Activated T-cell treated with anti-CD3 and anti-CD28 coated beads for 4 hours (primary cell): ENCODE measurements at places on chromosomes 7 and 10.

DNA sequence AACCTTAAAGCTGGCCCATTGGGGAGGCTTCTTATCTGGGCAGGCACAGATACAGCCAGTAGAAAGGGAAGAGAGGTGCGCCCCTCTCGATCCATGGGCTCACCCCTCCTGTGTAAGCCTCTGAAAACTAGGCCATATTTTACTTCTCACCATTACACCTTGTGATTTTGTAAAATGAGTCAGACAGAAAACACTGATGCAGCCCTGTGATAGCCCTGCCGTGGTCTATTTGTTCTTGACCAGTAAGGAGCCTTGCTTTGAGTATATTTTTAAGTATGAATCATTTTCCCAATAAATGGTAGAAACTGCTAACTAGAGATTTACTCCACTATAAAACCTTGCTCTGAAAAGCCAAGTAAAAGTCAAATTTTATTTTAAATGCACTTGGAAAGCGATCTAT, 329.8 kb upstream of the MBL2 start:
- no peak for DNase-seq

DNA sequence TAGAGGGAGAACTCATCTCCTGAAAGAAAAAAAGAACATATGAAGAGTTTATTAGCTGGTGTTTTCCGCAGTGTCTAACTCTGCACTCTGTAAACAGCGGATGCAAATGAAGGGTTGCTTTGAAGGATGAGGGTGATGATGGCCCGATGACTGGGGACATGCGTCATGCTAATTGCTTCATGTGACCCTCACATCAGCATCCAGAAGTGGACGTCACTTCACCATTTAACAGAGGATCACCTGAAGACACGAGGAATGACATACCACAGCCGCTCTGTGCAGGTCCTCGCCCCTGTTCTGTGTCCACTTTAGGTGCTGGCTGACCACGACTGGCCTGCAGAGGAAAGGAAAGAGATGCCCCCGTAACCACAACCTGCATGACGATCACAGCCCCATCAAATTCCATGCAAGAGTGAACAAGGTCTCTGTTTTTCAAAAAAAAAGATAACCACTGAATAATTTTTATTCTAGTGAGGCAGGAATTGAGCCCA, 82.9 kb downstream of the KLF6 start:
- no peak for DNase-seq

- no peak for DNase-seq
These were observed 99.6 kb upstream of the NPS start for GRCh38 chr10:127449490-127449889.

DNA sequence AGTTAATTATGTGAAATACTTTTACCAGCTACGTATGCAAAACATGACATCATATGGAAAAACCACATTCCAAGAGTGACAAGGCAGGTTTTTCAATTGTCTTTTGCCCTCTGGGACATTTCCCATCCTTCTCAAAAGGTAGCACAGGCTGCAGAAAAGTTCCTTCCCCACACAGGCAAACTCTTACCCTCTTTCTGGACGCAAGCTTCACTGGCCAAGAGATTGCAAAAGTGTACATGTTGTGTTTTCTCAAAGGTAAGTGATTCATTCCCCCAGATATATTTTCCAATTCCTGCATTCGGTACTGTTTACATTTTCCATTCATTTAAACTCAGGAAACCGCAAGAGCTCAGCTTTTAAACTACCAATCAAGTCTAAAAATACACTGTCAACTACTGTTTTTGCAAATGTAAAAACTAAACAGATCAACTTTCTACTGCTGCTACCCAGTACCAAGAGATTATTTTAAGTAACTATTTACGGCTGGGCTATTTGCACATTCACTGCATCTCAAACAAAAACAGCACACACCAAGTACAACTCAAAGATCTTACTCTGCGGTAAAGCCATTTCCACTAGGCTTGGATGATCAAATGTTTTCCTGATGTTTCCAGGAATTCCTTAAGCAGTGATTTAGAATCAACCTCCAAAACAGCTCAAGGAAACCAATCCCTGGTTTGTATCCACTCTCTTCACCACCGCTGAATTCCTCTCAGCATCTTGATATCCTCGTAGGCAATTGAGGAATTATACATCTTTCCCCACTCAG, 233.6 kb upstream of the CCDC6 start:
- DNase-seq: no peak

DNA sequence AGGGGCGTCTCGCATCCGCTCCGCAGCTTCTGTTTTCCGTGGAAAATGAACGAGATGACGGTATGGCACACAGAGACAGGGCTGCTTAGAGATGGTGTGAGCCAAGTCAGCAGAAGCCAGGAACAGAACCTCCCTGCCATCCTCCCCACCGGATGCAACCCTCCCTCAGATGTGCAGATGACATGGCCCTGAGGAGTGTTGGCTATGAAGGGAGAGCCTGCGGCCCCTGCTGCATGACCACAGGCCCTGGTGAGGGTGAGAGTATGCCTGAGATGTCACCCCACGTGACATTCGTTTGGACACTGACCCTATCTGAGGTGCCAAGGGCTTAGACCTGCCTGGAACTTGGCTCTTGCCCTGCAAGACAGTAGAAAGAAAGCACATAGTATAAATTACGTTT, 29.4 kb downstream of the WIPF3 start:
- DNase-seq: no peak

- DNase-seq: no peak
These were observed 2.0 kb upstream of the HOGA1 start for GRCh38 chr10:97582169-97582568.

GRCh38 chr10:100729862-100730724, 15.3 kb upstream of the PAX2 start:
- no peak for DNase-seq

- DNase-seq: no peak
These were observed 8.0 kb downstream of the EVX1 start for GRCh38 chr7:27250557-27251070.

GRCh38 chr7:112080441-112080840, 125.8 kb downstream of the DOCK4 start:
- no peak for DNase-seq

GRCh38 chr10:102982296-102982695, 64.2 kb downstream of the CNNM2 start:
- DNase-seq: no peak

GRCh38 chr7:141550386-141551093, 670 bp upstream of the AGK start:
- DNase-seq: no peak

DNA sequence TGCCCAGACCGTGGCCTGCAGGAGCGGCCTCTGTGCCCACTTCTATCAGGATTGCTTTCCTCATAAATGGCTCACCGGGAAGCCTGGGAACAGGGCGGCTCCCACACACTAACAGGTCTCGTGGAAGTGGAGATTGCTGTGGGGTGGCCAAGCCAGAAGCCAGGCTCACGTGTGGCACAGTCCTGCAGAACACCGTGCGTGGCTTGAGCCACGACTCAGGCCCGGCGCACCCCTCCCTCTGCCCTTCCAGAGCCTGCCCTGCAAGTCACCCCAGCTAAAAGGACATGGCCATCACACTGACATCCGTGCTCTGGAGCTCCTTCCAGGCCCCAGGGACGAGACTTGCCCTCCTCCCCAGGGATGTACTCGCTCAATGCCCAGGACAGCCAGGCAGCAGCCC, 7.0 kb downstream of the GPER1 start:
- DNase-seq: no peak

GRCh38 chr7:151925446-151926335, 30.6 kb upstream of the GALNTL5 start:
- DNase-seq: no peak

GRCh38 chr7:31254926-31255325, 85.6 kb downstream of the NEUROD6 start:
- DNase-seq: no peak

GRCh38 chr7:100830396-100830795, 3.1 kb upstream of the EPHB4 start:
- DNase-seq: no peak

GRCh38 chr10:90745565-90745964, 112.3 kb downstream of the HTR7 start:
- DNase-seq: no peak

GRCh38 chr10:16674147-16674703, 143.0 kb downstream of the RSU1 start:
- DNase-seq: no peak

DNA sequence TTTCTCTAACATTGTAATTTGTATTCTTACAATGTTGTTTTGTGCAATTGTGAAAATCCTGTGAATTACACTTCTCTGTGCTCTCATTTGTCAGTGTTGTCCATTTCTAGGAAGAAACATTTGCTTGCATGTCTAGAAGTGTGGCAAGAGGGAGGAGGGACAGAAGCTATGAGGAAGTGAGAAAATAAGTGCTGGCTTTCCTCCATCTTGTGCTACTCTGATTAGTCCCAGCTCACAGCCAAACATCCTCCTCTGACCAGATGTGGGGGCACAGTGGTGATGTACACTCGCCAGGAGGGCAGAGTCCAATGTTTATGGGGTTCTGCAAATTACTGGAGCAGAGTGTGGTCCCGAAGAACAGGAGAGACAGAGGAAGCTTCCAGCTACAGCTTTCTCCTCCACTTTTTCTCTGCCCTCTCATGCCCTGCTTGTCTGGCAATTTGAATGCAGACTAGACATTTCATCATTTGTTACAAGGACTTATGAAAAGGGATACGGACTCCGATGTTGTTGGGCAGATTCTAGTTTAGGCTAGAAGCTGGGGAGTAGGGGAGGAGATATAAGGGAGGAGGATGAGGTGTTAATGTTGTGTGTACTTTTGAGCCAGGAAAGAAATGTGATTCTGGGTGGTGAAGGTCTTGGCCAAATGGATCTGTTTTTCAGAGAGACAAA, 131.0 kb upstream of the C1GALT1 start:
- no peak for DNase-seq

DNA sequence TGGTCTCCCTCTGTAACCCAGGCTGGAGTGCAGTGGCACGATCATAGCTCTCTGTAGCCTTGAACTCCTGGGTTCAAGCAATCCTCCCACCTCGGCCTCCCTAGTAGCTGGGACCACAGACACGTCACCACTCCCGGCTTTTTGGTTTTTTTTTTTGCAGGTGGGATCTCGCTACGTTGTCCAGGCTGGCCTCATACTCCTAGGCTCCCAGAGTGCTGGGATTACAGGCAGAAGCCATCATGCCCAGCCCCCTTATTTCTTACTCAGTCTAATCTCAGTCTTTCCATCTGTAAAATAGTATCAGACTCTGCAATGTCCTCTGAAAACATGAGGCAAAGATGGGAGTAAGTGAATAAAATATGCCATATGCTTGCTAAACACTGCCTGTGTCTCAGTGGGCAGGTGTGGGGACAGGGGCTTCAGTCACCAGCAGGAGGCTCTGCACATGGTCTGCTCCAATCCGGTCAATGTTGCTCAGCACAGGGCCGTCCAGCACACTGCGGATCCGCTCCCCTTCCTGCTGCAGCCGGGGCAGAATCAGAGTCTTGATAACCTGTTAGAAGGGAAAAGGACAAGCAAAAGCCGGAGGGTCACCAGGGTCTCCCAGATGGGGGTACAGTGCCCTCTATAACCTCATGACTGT, 8.2 kb downstream of the AP4M1 start:
- no peak for DNase-seq

DNA sequence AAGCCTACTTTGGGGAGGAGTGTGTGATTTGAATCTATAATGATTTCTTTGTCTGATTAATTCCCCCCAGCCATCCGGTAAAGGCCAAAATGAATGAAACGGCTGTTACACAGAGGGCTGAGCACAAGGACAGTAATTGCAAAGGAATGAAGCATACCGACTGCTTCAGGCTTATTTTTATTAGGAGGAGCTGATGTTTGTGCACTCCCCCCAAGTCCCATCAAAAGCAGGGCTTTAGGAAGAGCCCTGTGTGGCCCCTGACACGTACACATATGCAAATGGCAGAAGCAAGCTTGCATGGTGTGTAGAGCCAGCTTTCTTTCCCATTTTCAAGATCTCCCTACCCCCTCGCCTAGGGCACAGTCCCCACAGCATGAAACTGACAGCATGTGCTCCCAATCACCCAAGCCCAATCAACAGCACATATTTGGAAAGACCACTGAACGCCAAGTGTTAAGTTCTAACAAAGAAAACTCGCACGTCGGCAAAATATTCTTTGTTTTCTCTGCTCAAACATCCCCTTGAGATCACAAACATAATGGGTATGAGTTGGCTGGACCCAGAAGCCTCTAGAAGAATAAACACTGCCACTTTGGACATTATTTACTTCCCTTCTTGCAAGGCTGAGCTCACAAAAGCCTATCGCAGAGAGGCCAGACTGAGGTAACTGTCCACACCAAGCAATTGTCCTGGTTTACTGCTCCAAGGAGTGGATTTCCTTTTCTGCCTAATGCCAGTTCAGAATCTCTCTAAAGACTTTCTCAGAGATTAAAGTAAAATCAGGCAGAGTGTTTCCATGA, 143.0 kb downstream of the CUBN start:
- no peak for DNase-seq

GRCh38 chr7:46229409-46229808, 308.3 kb upstream of the IGFBP3 start:
- no peak for DNase-seq

GRCh38 chr10:109978481-109978880, 29.3 kb upstream of the ADD3 start:
- DNase-seq: peak; percentile 64

- DNase-seq: no peak
These were observed 175.4 kb downstream of the GRID1 start for GRCh38 chr10:86191166-86191565.

DNA sequence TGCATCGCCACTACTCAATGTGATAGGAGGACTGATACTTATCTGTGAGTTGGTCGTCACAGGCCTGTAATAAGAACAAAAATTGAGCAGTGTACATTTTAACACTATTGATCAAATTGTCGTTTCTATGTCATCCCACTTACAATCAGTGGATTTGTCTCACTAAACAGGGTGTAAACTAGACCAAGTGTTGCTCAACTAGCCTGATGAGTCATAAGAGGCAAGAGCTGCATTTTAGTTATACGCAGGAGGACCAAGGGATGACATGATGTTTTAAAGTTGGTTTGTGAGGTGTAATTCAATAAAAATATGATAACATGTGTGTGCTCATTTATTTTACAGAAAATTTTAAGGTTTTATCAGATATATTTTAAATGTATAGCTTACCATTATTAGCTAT, 1239.2 kb downstream of the REEP3 start:
- no peak for DNase-seq

- DNase-seq: no peak
These were observed 287.5 kb downstream of the GRID1 start for GRCh38 chr10:86079088-86079487.

- DNase-seq: no peak
These were observed 237.1 kb upstream of the SHH start for GRCh38 chr7:156049366-156049765.

DNA sequence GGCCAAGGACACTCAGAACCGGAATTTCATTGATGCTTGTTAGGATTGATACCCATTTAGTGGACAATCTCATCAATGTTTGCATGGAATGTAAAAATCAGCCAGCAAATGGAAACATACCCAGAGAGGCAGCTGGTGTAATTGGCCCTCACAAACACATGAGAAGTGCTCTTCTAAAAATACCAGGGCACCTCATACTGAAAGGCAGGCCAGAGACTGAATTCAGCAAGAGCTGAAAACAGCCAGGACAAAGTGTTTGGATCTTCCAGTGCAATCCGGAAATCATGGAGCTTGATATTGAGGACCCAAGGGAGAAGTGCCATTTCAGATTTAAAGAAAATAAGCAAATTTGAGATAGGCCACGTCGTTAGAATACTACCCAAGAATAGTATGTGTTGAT, 498.6 kb downstream of the GALNT17 start:
- DNase-seq: no peak

- no peak for DNase-seq
These were observed 64.4 kb downstream of the SAMD9 start for GRCh38 chr7:93053209-93053948.
